ENCODE measurements at places on chromosomes 2 and 18. TPM values are rescaled to one million over a fixed set of nuclear protein-coding genes. Genes with fewer than 3 reads are reported as not detected.

The REEP1 gene
- 0.25 TPM for total RNA-seq

- H3K27me3 ChIP-seq = no peaks in the 10 kb centered on the region
- peaks cover 32% of the 10 kb centered on the region for H3K4me1 ChIP-seq
- no peak overlapping the region for H3K27ac ChIP-seq
- no peak for DNase-seq
- H3K36me3 ChIP-seq = no peaks in the 10 kb centered on the region
Measured at GRCh38 chr2:159206736-159207380, 79.6 kb downstream of the WDSUB1 start.

GRCh38 chr2:176127774-176128072, 1.8 kb upstream of the HOXD8 start:
- no peak overlapping the region for H3K4me3 ChIP-seq
- peaks cover 28% of the 10 kb centered on the region for H3K4me1 ChIP-seq
- H3K27me3 ChIP-seq = peaks cover 73% of the 10 kb centered on the region
- no peak for DNase-seq
- no peaks in the 10 kb centered on the region for H3K36me3 ChIP-seq

The CCDC93 gene
- total RNA-seq = 24.5 TPM

The TTN gene
- 2.8 TPM for total RNA-seq

DNA sequence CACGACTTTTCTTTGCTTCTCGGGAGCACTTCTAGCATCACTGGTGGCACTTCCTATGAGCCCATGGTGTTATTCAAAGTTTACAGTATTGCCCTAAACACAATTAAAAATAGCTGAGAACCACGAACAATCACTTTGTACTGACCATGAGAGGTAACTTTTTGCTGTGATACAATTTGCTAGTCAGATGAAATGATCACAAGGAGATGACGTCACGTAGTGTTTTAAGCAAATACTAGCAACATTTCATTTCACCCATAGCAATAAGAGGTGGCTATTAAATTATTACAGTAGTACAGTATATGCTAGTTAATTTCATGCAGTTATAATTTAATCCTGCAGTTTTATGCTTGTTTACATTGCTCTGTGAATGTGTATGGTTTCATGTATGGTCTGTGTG, 108.9 kb upstream of the DOK6 start:
- no peak overlapping the region for H3K27ac ChIP-seq
- DNase-seq = no peak
- no peaks in the 10 kb centered on the region for H3K27me3 ChIP-seq
- H3K4me1 ChIP-seq = no peaks in the 10 kb centered on the region
- no peaks in the 10 kb centered on the region for H3K36me3 ChIP-seq
- no peak overlapping the region for H3K4me3 ChIP-seq

DNA sequence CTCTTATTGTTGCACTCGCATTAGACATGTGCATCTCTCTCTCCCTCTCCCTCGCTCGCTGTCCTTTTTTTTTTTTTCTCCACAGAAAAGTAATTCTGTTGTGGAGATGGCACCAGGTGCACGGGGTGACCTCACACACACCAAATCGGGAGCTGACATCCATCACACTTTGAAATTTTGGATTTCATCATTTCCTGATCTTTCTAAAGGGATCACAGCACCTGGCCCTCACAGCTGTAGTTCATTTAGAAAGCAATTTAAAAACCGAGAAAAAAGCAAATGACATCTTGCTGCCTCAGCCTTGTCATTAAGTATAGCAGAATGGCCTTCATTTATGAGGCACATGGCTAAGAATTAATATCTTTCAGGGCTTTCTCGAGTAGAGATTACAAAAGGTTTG, 717.2 kb downstream of the RNF144A start:
- H3K27ac ChIP-seq = no peak overlapping the region
- no peak overlapping the region for H3K4me3 ChIP-seq
- H3K27me3 ChIP-seq = no peaks in the 10 kb centered on the region
- H3K36me3 ChIP-seq = no peaks in the 10 kb centered on the region
- no peak for DNase-seq
- H3K4me1 ChIP-seq = no peaks in the 10 kb centered on the region

Measured in activated CD8-positive, alpha-beta T cell treated with anti-CD3 and anti-CD28 coated beads for 36 hours (primary cell).